Liver (tissue), 10 donors: ENCODE measurements at places on chromosomes 7 and 10. TPM values are rescaled to one million over a fixed set of nuclear protein-coding genes. Genes with fewer than 3 reads are reported as not detected.

- DNase-seq: no peak
Measured at GRCh38 chr10:340646-341045, 205.4 kb downstream of the ZMYND11 start.

Gene ABCA13
- 1.0 TPM for total RNA-seq

DNA sequence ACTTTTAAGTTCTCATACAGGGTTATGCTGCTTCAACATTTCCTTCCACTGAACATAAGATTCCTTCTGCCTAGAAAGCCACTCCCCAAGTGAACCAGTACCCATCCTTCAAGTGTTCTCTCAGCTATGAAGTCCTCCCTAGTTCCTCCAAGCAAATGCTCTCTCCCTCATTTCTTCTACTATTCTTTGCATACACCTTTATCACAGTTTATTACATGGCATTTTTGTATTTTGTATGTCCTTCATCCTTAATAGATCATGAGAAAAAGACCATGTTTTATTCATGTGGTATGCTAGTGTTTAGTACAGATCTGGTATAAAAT, 1.9 kb downstream of the SYPL1 start:
- DNase-seq: no peak

Gene PDZD7
- total RNA-seq: not detected

Gene SMNDC1
- total RNA-seq: 6.4 TPM

- no peak for DNase-seq
Measured at GRCh38 chr10:118916777-118917176, 112.7 kb upstream of the NANOS1 start.

DNA sequence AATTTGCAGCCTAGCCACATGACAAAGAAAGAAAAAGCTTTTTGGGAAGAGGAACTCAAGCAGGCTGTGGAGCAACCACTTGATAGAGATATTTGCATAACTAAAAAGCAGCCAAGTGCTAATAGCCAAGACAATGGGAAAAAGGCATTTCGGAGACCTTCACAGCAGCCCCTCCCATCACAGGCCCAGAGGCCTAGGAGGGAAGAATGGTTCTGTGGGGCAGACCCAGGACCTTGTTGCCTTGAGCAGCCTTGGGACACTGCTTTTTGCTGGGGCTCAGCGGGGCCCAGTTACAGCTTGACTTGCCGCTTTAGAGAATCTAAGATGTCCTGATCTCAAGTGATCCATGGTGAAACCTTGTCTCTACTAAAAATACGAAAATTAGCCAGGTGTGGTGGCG, 38.5 kb downstream of the FAM149B1 start:
- DNase-seq: no peak

DNA sequence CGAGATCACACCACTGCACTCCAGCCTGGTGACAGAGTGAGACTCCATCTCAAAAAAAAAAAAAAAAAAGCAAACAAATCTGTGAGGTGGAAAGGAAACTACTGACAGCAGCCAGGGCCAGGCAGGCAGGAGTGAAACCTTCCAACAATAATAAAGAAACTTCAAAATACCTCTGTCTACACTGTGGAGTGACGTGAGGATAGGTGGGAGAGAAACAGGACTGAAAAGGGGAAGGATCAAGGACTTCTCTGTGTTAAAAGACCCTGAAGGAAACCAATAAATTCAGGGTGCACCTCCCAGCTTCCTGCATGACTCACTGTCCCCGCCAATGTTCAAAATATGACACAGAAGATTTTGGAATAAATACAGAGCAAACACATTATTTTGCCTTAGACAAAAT, 82.9 kb downstream of the KIAA1549 start:
- DNase-seq: no peak

DNA sequence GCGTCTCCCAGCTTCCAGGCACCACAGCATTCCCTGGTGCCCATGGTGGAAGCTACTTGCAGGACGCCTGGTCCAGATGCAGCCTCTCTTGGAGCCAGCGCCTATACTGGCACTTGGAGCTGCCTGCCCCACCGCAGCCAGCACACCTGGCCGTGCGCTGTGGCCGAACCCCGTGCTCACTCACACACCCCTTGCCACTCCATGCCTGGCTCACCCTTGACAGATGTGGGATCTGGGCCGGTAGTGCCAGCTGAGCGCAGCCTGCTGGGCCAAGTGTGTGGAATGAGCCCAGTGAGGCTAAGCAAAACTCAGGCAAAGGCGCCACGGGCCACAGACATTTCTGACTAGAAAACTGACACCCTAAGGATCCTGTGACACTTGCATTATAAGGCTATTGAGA, 884.8 kb downstream of the LRMDA start:
- DNase-seq: no peak

- DNase-seq: no peak
Measured at GRCh38 chr10:76743169-76743568, 894.4 kb downstream of the KCNMA1 start.

- DNase-seq: no peak
Measured at GRCh38 chr10:122173337-122173736, 97.8 kb upstream of the BTBD16 start.

- no peak for DNase-seq
Measured at GRCh38 chr10:98602224-98602623, 155.5 kb upstream of the HPS1 start.
